Caki2 (cell line): ENCODE measurements at places on chromosomes 2 and 18. TPM values are rescaled to one million over a fixed set of nuclear protein-coding genes. Genes with fewer than 3 reads are reported as not detected.

The UGT1A8 gene
- 0.87 and 2.2 TPM in 2 replicates for total RNA-seq

The DTNA gene
- total RNA-seq, result 0.14 and 0.34 TPM in 2 replicates

The PPM1B gene
- 22.5 and 35.2 TPM in 2 replicates for total RNA-seq

The KLHL41 gene
- total RNA-seq, result not detected in 2 replicates

The TMEM131 gene
- 6.1 and 11.0 TPM in 2 replicates for total RNA-seq

The IL1RL1 gene
- not detected in 2 replicates for total RNA-seq

The PKDCC gene
- total RNA-seq, result 1.6 and 2.1 TPM in 2 replicates

The PDE11A gene
- 0.57 and 1.3 TPM in 2 replicates for total RNA-seq

The TMEM247 gene
- not detected in 2 replicates for total RNA-seq

The PDCD1 gene
- not detected in 2 replicates for total RNA-seq
